ENCODE measurements at places on chromosomes 12 and 14.

DNA sequence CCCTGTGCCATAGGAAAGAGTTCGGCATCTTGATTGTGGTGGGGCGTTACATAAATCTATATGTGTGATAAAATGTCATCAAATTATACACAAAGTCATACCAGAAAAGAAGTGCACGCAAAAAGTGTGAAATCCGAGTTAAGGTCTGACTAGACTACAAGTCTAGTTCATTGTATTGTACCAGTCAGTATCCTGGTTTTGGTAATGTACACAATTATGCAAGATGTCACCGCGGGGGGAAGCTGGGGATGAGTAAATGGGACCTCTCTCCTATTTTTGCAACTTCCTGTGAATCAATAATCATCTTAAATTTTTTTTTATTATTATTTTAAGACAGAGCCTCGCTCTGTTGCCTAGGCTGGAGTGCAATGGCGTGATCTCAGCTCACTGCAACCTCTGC is 43.2 kb upstream of the BCL11B start:
- DNase-seq: no peak

DNA sequence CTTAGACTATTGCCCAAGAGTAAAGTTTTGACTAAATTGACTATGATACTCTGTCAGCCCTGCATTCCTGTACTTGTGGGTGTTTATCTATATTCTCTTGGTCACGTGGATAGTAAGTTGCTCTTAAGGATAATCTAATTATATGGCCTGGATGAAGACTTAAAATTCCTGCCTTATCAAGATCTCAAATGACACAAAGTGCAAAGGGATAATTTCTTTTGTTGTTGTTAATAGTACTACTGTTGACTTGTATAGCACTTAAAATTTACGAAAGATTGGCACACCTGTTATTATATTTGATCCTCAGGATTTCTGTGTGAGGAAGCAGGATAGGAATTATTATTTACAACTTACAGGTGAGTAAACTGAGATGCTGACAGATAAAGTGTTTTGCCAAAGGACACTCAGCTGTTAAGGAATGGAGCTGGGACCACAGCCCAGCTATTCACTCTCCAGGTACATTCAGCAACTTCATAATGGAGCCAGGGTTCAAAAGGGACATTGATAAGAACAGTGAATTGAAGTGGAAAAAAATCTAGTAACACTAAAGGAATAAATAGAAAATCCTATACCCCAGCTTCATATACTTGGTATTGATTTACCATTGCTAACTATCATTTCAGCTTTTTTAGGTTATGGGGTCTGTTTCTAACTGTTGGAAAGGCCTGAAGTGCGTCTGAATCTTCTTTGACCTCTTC is 53.4 kb upstream of the EVL start:
- DNase-seq: no peak

DNA sequence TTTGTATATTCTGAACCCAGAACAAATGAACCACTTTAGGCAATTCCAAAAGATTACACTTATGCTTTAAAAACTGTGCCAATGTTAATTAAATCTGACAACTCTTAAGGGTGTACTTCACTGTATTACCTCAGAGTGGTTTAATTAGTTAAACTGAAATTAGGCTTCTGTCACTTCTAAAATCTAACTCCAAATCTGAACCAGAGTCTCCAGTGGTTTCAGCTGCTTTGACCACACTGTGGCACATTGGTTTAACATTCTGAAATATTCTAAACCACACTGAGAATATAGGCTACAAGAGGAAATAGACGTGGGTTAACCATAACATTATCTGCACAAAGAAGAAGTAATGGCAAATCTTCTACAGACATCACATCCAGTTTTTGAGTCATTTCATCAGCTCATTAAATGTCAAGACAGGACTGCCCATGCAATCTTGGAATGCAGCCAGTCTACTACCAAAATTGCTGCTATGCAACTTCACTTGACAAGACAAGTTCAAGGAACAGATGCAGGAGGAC is 94.8 kb downstream of the LRP6 start:
- DNase-seq: peak; percentile 70

DNA sequence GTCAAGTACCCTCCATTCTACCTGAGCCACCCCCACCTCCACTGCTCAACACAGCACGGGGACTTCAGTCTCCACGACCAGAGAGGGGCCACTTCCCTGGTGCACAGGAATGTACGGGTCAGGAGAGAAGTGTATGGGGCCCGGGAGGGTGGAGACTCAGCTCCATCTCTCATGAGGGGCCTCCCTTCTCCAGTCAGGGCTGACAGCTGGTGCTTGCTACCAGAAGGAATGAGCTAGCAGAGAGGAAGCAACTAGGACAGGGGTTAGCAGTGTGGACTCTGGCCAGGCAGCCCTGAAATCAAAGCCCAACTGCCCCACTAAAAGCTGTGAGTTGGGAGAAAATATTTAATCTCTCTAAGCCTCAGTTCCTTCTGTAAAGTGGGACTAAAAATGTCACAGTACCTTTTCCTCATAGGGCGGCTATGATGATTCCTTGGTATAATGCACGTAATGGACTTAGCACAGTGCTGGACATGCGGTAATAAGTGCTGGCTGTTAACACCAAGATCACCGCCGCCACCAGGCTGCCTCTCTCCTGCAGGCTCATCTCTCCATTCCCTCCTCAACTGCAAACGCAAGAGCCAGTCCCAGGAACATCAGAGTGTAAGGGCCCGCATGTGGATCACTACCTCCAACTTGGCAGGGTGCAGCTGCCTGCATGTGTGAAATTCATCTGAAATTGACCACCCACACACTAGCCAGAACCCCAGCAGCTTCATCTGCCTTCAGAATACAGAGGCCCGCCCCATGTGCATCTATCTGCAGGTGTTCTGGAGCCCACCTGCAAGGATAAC is 14.6 kb downstream of the ACTN1 start:
- DNase-seq: no peak

DNA sequence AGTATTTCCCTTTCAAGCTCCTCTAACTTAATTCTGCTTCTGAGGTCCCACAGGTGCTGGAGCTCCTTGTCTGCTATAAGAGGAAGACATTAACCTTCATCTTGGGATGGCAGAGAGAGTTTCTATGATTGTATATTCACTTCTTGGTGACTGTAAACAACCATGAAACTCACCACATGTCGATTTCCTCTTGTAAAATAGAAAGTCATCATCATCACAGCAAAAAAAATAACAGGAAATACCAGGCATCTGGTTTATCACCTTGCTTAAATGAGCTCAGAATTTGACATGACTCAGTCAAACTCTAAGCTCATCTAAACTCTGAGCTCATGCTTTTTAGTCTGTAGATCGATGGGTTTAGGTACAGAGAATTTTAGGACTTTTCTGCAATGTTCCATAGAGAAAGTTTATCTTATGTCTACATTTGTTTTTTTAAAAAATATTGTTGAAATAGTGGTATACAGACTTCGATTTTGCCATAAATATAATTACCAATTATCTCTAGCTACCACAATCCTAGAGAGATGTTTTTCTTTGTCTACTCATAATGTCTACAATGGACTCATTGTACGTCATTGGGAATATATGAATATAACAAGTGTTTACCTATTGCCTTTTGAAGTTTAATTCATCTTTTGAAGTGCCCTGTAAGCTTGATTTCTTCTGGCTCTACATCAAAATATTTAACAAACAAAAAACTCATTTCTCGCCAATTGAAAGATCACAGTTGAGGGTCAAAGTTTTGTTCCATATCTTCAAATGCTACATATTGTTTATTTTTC is 58.4 kb downstream of the IGF1 start:
- no peak for DNase-seq

DNA sequence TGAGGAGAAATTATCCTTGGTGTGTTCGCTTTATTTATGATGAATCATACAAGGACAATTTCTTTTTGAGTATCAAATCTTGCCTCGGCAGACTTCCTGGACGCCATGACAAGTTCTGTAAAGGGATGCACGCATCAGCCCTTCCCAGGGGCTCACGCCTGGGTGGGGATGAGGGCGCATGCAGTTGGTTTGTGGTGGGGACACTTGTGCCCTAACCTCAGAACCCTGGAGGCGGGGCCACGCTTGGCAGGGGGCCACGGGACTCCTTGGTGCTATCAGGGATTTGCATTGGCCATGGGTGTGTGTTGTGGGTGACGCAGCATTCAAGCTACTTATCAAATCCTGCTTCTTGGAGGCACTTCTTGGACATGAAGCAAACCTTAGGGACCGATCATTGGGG is 143.8 kb upstream of the RTL1 start:
- no peak for DNase-seq

GRCh38 chr14:75274899-75275569 is 3.6 kb upstream of the FOS start:
- peak; percentile 97 for DNase-seq

DNA sequence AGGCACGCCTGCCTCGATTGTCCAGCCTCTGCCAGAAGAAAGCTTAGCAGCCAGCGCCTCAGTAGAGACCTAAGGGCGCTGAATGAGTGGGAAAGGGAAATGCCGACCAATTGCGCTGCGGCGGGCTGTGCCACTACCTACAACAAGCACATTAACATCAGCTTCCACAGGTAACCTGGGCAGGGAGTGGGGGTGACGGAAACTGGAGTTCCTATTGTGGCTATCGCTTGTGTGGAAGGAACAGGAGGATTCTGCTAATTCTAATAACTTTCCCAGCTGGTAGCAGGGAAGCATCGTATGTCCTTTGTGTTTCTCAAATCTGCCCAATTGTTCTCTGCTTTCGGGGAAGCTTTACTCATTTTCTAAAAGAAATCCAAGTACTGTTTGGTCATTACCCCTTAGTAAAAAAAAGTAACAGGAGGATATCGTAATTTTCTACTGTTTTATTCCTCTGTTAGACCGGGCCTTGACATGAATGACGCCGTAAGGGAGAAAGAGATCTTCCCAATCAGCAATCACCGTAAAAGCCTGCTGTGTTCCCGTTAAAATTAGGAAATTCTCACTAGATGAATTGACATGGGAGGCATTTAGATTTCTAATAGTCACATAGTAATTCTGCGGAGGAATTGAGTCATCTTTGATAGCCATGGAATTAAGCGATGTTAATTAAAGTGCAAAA is 449 bp downstream of the THAP2 start:
- peak; percentile 31 for DNase-seq

DNA sequence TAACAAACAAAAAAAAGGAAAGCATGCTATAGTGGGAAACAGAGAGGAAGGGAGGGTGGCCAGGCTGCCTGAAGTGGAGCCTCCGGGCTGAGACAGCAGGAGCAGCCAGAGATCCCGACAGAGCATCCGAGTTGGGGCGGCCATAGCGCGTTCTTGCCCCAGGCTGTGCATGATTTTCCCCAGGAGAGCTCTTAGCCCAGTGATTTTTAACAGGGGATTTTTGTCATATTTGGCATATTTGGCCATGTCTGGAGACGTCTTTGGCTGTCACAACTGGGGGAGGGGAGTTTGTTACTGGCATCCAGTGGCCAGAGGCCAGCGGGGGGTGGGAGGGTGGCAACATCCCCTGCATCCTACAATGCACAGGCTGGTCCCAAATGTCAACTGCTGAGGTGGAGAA is 23.6 kb downstream of the BDKRB1 start:
- DNase-seq: no peak

GRCh38 chr14:50676814-50677516 is 8.9 kb upstream of the SAV1 start:
- DNase-seq: no peak
